Activated T-helper 1 cell treated with anti-CD3 and anti-CD28 coated beads, Interleukin-12 subunit alpha, Interleukin-12 subunit beta, Interleukin-2, Interleukin-4 antibody, amounts not matched to agents 30 ng/mL and 10 ng/mL and 1 ng/mL, durations not matched to agents 14 hours and 24 hours and 36 hours (primary cell): ENCODE measurements at places on chromosomes 4 and X. TPM values are rescaled to one million over a fixed set of nuclear protein-coding genes. Genes with fewer than 3 reads are reported as not detected.

- H3K4me3 ChIP-seq = no peak overlapping the region
- H3K4me1 ChIP-seq = no peaks in the 10 kb centered on the region
- no peaks in the 10 kb centered on the region for H3K36me3 ChIP-seq
- no peaks in the 10 kb centered on the region for H3K27me3 ChIP-seq
Observed at GRCh38 chr4:157741642-157742041, 431.2 kb downstream of the GASK1B start.

DNA sequence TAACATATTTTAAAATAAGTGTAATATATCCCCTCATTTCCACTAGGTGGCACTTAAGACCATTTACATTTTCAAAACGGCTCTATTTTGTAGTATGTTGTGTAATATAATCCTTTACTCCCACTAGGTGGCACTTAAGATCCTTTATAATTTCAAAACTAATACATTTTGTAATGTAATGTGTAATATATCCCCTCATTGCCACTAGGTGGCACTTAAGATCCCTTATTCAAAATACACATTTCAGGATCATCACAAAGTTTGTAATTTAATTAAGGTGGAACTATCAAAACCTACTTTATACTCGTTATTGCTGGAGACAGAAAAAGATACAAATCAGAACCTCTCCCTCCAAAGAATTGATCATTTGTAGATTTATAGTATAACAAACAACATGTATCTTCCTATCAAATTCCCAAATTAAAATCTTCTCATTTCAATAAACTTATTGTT lies 132.5 kb downstream of the ARHGAP6 start:
- no peak overlapping the region for H3K27ac ChIP-seq
- H3K4me1 ChIP-seq = no peaks in the 10 kb centered on the region
- H3K36me3 ChIP-seq = no peaks in the 10 kb centered on the region
- DNase-seq = no peak
- H3K4me3 ChIP-seq = no peak overlapping the region

GRCh38 chr4:169115897-169116254 lies 105.8 kb upstream of the CBR4 start:
- no peaks in the 10 kb centered on the region for H3K27me3 ChIP-seq
- H3K36me3 ChIP-seq = no peaks in the 10 kb centered on the region
- no peak overlapping the region for H3K27ac ChIP-seq
- DNase-seq = no peak
- no peaks in the 10 kb centered on the region for H3K4me1 ChIP-seq
- H3K4me3 ChIP-seq = no peak overlapping the region

DNA sequence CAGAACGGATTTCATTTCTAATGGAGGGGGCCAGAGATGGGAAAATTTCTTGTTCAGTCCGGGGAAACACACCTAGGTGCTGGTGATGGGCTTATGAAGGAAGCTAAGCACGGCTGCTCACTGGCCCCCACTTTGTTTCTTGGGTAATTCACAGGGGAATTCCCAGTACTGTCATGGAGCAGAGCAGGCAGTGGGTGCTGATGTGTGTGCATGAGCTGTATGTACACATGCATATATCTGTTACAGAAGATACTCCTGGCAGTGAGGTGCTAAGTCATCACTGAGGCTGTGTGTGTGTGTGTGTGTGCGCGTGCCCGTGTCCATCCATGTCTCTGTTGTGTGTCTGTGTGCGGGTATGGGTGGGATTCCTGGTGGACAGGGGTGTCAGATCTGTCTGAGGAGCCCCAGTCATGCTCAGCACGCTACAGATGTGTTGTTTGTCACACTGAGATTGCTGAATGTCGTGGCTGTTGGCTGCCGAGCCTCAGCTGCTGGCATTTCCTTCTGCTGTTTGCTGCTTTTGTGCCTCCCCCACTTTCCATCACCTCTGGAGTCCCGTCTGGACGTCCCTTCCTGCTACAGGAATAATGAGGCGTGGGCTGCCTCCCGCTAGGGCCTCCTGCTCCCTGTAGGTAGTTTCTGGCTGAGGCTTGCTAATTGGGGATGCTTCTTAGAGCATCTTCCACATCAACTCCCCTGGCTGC lies 53.3 kb downstream of the JADE1 start:
- no peaks in the 10 kb centered on the region for H3K27me3 ChIP-seq
- peak overlapping the region; percentile 27 for H3K4me3 ChIP-seq
- peaks cover 54% of the 10 kb centered on the region for H3K36me3 ChIP-seq
- peak; percentile 35 for DNase-seq
- peaks cover 56% of the 10 kb centered on the region for H3K4me1 ChIP-seq
- H3K27ac ChIP-seq = peak overlapping the region; percentile 87

- no peak overlapping the region for H3K27ac ChIP-seq
- H3K4me3 ChIP-seq = no peak overlapping the region
- H3K36me3 ChIP-seq = no peaks in the 10 kb centered on the region
- DNase-seq = no peak
- peaks cover 10% of the 10 kb centered on the region for H3K4me1 ChIP-seq
- H3K27me3 ChIP-seq = no peaks in the 10 kb centered on the region
Observed at GRCh38 chr4:113783701-113784100, 22.2 kb upstream of the CAMK2D start.

GRCh38 chr4:170580651-170581050 lies 490.9 kb upstream of the AADAT start:
- H3K4me3 ChIP-seq = no peak overlapping the region
- H3K27me3 ChIP-seq = no peaks in the 10 kb centered on the region
- no peaks in the 10 kb centered on the region for H3K4me1 ChIP-seq

DNA sequence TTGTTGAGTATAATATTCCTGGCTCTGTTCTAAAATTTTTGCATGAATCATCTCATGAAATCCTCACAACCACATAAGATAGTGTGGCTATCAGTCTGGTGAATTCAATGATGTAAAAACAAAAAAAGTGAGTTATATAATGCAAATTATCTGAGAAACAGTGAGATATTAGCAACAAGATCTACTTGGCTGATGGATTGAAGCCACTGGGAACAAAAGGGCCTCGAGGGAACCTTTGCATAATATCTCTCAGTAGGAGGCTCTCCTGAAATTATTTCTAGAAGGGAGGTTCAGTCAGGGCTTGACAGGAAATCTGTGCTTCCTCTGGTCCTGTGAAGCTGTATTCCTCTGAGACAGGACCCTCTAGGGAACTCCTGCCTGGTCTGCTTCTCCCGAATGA lies 30.1 kb upstream of the NUP54 start:
- no peak for DNase-seq
- H3K27me3 ChIP-seq = no peaks in the 10 kb centered on the region
- H3K4me1 ChIP-seq = no peaks in the 10 kb centered on the region
- H3K36me3 ChIP-seq = peaks cover 2% of the 10 kb centered on the region
- H3K27ac ChIP-seq = no peak overlapping the region

GRCh38 chrX:30971774-30972603 lies 82.9 kb upstream of the TAB3 start:
- peaks cover 18% of the 10 kb centered on the region for H3K4me1 ChIP-seq
- DNase-seq = peak; percentile 7
- H3K27ac ChIP-seq = peak overlapping the region; percentile 61
- no peaks in the 10 kb centered on the region for H3K36me3 ChIP-seq
- peaks cover 6% of the 10 kb centered on the region for H3K27me3 ChIP-seq
- peak overlapping the region; percentile 79 for H3K4me3 ChIP-seq

DNA sequence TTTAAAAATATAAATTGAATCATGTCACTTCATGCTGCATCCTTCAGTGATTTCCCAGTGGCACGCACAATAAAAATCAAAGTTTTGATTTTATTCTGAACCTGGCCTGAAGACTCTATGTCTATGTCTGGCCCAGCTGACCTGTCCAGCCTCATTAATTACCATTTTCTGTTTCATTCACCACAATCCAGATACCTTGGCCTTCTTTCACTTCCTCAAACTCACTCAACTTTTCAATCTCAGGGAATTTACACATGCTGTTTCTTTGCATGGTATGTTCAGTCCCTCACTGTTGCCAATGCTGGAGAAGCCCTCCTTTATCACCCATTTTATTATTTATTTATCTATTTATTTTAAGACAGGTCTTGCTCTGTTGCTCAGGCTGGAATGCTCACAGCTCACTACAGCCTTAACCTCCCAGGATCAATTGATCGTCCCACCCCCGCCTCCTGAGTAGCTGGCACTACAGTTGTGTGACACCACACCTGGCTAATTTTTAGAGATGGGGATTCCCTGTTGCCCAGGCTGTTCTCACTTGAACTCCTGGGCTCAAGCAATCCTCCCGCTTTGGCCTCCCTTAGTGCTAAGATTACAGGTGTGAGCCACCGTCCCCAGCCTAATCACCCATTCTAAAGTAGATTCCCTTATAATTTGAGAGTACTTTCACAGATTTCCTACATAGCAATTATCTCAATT lies 43.1 kb downstream of the ZGRF1 start:
- H3K27ac ChIP-seq = no peak overlapping the region
- no peak overlapping the region for H3K4me3 ChIP-seq
- H3K4me1 ChIP-seq = no peaks in the 10 kb centered on the region
- no peak for DNase-seq

- H3K27me3 ChIP-seq = peaks cover 10% of the 10 kb centered on the region
- H3K27ac ChIP-seq = no peak overlapping the region
- H3K4me1 ChIP-seq = no peaks in the 10 kb centered on the region
Observed at GRCh38 chrX:48784726-48785125, 1.7 kb upstream of the GATA1 start.

GRCh38 chr4:189355590-189355989 lies 585.1 kb upstream of the FRG1 start:
- no peaks in the 10 kb centered on the region for H3K36me3 ChIP-seq
- no peaks in the 10 kb centered on the region for H3K27me3 ChIP-seq
- H3K4me1 ChIP-seq = no peaks in the 10 kb centered on the region
- DNase-seq = no peak
- no peak overlapping the region for H3K27ac ChIP-seq

DNA sequence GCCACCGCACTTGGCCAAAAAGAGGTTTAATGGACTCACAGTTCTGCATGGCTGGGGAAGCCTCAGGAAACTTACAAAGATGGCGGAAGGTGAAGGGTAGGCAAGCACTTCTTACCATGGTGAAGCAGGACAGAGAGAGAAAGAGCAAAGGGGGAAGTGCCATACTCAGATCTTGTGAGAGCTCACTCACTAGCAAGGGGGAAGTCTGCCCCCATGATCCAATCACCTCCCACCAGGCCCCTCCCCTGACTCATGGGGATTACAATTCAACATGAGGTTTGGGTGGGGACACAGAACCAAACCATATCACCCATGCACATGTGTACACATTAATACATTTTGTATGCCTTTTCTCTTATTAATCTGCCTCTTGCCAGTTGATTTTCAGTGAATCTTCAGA lies 77.2 kb upstream of the HSD17B10 start:
- no peak for DNase-seq
- H3K4me1 ChIP-seq = no peaks in the 10 kb centered on the region

DNA sequence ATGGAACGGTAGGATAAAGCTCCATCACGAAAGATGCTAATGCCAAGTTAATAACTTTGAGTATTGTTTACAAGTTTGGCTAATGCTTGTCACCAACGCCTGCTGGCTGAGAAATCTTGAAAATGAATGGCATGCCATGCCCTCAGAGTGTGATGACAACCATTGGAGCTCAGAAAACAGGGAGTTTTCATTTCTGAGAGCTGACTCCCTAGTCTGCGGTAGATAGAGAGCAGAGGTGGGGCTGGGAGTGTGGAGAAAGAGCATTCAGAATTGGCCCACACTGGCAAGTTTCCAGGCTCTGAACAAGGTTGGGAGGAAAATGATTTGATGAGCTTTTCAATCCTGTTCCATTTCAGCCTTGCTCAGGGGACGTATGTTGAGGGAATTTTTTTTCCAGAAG lies 183.9 kb downstream of the CPEB2 start:
- H3K4me3 ChIP-seq = no peak overlapping the region
- H3K4me1 ChIP-seq = peaks cover 15% of the 10 kb centered on the region
- no peaks in the 10 kb centered on the region for H3K36me3 ChIP-seq
- H3K27ac ChIP-seq = no peak overlapping the region
- peaks cover 5% of the 10 kb centered on the region for H3K27me3 ChIP-seq

DNA sequence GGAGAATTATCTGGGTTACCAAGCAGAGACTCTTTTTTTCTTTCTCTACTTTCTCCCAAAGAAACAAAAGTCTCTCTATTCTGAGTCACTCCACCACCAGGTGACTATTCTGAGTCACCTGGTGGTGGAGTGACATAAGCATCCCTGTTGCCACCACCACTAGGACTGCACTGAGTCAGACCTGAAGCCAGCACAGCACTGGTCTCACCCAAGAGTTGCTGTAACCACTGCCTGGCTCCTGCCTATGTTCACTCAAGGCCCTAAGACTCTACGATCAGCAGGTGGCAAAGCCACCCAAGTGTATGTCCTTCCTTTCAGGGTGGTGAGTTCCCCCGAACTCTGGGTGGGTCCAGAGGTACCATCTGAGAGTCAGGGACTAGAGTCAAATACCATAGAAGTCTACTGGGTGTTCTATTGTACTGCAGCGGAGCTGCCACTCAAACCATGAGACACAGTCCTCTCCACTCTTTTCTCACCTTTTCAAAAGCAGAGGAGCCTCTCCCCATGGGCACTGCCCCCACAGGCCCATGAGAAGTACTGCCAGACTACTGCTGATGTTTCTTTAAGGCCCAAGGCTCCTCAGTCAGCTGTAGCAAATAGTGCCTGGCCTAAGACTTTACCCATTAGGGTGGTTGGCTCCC lies 209.6 kb upstream of the IRS4 start:
- no peaks in the 10 kb centered on the region for H3K36me3 ChIP-seq
- no peak for DNase-seq
- no peak overlapping the region for H3K27ac ChIP-seq
- H3K4me3 ChIP-seq = no peak overlapping the region
- H3K27me3 ChIP-seq = no peaks in the 10 kb centered on the region
- H3K4me1 ChIP-seq = no peaks in the 10 kb centered on the region

DNA sequence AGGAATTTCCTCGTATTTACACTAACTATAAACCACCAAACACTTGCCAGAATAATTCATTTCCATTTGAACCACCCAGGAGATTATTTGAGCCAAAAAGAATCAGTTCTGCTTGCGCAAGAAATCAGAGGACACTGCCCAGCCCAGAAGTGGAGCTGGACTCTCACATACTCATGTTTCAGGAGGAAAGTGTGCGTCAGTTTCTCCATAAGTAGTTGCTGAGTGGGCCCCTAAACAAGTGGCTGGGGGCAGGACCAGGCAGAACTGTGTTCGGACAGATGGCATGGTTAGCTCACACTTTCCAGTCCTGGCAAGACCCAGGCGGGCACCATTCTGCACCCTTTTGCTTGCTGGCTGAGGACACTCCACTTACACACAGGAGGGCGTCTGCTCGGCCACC lies 38.8 kb downstream of the BTC start:
- no peaks in the 10 kb centered on the region for H3K4me1 ChIP-seq
- no peak overlapping the region for H3K27ac ChIP-seq
- H3K27me3 ChIP-seq = no peaks in the 10 kb centered on the region
- H3K4me3 ChIP-seq = no peak overlapping the region
- no peaks in the 10 kb centered on the region for H3K36me3 ChIP-seq

Gene MAGEC2
- not detected in 2 replicates for total RNA-seq

Gene MAGEA10
- total RNA-seq = not detected in 2 replicates

Gene ADAM29
- total RNA-seq = not detected in 2 replicates

Gene FAT4
- total RNA-seq = not detected in 2 replicates
